ENCODE measurements at places on chromosomes 13 and 19.

GRCh38 chr19:10854350-10855089, 6.3 kb downstream of the C19orf38 start:
- DNase-seq: no peak

DNA sequence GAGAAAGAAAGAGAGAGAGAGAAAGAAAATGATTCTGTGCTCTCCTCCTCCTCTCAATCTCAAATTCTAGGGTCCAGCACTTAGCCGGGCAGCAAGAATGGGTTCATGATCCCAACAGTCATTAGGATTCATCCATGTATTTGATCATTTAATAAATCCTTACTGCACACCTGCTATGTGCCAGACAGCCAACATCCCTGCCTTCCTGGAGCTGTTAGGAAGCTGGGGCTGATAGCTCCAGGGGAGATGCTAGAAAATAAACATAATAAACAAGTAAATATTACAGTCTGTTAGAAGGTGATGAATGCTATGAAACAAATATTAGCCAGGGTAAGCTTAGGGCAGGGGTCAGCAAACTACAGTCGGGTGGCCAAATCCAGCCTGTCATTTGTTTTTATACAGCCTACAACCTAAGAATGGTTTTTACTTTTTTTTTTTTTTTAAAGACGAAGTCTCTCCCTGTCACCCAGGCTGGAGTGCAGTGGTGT, 9.9 kb upstream of the ACP7 start:
- DNase-seq: no peak

DNA sequence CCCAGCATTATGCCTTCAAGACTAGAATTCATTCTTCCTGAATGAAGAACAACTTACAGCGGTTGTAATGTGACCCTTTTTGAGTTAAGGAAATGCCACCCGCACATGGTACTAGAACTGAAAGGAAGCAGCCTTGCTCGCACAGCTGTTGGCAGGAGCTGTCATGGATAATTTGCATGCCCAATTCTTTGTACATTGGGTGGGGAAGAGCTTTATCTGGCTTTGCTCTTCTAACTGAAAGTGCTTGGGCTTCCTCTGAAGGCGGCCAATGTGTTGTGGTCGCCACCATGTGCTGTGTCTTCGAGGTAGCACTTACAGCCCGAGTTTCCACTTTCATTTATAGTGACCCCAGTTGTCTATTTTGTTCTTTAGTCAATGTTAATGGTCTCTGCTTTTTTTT, 3.4 kb downstream of the CCNE1 start:
- no peak for DNase-seq

- DNase-seq: no peak
Observed at GRCh38 chr19:45468159-45468651, 409 bp downstream of the FOSB start.

DNA sequence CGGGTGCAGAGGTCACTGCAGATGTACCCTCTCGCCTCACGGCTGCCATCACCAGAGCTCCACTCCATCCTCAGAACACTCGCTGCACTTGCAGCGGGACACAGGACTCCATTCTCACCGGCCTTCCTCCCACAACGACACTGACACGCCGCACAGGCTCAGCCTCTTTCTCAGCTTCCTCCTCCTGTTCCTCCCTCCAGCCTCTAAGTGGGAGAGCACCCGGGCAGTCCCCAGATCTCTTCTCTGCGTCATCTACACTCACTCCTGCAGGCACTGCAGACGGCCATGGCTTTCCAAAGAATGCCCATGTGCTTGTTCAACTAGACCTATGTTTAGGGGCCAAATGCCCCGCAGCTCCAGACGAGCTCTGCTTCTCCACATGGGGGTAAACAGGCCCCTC, 14.3 kb upstream of the FKRP start:
- DNase-seq: no peak

DNA sequence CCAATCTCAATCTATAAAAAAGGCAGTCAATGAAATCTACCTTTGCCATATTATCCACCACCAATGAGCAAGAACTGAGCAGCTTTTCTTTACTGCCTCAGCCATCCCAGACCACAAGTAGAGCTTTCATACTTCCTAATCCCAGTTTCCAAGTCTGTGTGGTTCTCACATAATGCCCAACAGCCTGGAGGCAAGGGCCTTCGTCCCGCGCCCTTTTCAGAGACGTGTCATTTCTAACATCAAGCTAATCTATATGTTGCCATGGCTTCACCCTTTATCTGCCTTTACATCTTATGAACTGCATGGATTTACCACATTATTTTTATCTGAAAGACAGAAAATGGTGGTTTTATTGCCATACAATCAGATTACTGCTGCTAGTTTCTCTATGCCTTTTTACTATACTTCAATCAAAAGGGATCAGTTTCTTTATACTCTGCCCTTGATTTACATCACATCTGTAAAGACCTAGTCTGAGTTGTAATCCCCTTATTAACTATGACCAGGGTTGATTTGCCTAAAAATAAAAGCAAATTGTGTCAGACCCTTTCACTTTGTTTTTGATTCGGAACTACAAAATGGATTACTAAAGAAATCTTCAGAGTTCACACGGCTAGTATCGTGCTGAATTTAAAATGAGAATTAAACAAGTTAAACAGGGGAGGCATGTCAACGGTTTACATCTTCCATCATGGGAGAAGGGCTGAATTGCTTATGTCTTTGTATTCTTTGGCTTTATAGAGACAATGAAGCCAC, 5.9 kb downstream of the EFNB2 start:
- DNase-seq: no peak

GRCh38 chr13:80237646-80238045, 103.3 kb downstream of the SPRY2 start:
- DNase-seq: no peak

DNA sequence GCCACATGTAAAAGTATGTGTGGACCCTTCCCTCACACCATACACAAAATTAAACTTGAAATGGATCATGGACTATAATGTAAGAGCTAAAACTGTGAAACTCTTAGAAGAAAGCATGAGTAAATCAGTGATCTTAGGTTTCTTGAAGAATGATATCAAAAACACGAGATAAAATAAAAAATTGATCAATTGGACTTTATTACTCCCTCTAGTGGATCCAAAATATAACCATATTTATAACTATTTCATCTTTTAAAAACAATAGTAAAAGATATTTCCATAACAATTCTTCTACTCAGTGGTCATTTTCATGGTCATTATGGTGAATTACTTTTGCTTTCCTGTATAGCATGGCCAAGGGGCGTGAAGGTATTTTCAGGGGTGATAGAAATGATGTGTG, 174.6 kb upstream of the LSM14A start:
- no peak for DNase-seq

- DNase-seq: no peak
Observed at GRCh38 chr13:40549500-40550094, 116.8 kb downstream of the FOXO1 start.

DNA sequence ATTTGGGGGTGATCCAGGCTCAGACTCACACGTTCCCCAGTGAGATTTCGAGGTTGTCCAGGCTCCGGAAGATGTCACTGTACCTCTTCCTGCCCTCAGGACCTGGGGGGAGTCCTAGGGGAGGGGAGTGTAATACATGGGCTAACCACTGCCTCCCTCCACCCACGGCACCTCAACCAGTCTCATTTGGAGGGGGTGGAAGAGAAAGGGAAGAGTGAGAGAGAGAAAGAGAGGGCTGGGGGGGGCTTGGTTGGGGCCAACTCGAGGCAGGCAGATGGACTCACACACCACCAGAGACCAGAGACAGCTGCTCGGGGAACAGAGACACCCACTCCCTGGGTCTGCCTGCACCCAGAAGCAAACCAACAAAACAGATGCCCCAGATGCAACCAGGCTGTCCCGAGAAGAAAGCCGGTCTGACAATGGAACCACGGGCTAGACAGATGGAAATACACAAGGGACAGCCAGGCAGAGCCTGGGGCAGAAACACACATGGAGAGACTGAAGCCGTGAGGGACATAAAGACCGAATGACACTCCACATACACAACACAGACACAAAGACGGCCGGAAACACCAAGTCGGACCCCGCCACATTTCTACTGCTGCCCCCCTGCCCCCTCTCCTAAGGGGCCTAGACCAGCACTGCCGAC, 825 bp downstream of the GMIP start:
- no peak for DNase-seq

DNA sequence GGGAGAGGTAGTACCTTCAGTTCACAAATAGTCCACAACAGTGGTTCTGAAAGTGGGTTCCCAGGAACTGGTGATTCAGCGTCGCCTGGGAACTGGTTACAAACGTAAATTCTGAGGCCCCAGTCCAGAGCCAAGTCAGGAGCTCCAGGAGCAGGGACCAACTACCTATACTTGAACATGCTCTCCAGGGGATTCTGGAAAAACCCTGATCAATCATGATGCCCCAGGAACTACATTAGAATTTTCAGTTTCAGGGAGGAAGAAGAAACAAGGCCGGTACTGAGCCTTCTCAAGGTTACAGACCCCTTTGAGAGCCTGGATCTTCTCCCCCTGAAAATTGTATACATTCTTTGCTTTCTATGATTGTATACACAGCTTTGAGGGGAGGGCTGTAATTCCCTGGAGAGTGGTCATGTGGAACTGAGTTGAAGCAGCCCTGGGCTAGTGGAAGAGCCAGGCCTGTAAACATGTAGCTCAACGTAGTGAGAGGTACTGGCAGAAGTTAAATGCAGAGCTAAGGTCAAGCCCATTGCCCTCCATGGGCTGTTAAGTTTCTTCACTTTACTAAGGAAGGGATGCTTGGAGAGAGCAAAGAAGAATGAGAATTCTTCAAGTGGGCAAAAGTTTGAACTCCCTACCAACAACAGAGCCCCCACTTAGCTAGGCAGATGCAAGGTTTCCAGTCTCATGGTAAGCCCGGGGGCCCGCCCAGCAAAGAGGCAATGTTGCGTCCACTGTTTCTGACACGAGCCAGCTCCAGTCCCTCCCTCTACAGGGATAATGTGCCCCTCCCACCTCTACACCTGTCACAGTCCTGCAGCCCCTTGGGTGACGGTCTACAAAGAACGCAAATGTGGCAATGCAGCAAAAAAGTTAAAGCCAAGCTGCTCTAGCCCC, 17.0 kb downstream of the DOCK9 start:
- DNase-seq: peak; percentile 34

- DNase-seq: no peak
Observed at GRCh38 chr13:26459276-26460131, 98.0 kb upstream of the WASF3 start.

DNA sequence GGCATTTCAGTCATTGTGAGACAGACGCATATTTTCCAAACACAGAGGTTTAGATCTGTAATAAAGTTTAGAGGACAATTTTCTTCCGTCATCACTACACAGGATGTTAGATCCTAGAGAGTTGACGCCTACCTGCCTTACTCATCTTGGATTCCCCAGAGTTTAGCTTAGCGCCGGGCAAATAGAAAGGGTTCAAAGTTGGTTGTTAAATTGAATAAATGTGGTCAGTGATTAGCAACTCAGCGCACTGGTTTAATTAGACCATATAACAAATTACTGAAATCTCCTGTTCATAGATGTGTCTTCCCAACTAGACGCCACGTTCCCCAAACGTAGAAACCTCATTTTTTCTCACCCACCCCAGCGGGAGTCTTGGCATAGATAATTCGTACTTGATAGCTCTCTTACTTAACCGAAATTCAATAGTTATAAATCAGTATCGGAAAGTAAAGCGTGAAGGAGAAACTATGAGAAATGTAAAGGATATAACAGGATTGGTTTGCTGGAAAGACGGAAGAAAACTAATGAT, 726 bp upstream of the UFM1 start:
- DNase-seq: no peak

- DNase-seq: no peak
Observed at GRCh38 chr19:2195361-2195760, 31.6 kb downstream of the DOT1L start.

DNA sequence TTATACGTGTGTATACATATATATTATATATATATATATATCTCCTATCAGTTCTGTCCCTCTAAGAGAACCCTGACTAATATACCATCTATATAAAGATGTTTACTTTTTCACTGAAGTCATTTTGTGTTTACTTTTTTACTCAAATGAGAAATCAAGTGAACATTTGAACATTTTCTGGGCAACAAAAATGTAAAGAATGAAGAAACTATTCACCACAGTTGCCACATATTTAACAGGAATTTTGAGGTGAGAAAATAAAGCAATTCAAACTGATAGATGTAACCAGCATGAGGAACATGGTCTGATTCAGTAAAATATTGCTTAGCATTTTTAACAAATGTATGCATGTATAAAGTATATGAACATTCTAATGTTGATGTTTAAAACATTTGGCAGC, 299.2 kb upstream of the KLHL1 start:
- DNase-seq: no peak

GRCh38 chr13:106612688-106613087, 44.8 kb upstream of the ARGLU1 start:
- DNase-seq: no peak

GRCh38 chr19:12166626-12167025, 3.7 kb downstream of the ZNF136 start:
- DNase-seq: no peak

DNA sequence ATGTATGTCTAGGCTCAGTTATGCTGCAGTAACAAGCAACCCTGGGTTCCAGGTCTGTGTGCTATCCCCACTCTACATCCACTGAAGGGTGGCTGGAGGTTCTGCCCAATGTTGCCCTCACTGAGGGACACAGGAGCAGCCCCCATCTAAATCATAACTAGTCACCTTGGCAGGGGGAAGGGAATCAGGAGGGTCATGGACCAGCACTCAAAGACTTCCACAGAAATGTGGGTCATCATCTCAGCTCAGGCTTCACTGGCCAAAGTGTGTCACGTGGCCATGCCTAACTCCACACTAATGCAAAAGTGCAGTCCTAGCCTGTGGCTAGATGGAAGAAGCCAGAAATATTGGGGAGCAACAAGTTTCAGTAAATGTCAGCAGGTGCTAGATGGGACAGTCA, 137.3 kb upstream of the ZNF507 start:
- no peak for DNase-seq

DNA sequence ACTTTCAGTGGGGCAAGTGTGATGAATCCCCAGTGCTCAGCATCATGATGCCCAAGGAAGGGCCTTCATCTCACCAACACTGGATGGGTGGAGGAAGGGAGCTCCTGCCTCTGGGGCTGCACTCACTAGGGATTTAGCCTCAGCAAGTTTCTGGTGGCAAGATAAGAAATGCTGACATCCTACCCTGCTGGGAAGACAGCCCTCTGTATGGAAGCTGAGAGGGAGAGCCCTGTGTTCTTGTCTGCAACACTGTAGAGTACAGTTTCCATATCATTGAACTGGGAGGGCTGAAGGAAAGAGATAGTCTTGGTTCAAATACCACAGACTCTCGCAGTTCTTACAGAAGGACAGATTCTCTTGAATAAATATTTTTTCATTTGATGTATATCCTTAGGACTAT, 7.3 kb upstream of the ZNF460 start:
- DNase-seq: no peak

DNA sequence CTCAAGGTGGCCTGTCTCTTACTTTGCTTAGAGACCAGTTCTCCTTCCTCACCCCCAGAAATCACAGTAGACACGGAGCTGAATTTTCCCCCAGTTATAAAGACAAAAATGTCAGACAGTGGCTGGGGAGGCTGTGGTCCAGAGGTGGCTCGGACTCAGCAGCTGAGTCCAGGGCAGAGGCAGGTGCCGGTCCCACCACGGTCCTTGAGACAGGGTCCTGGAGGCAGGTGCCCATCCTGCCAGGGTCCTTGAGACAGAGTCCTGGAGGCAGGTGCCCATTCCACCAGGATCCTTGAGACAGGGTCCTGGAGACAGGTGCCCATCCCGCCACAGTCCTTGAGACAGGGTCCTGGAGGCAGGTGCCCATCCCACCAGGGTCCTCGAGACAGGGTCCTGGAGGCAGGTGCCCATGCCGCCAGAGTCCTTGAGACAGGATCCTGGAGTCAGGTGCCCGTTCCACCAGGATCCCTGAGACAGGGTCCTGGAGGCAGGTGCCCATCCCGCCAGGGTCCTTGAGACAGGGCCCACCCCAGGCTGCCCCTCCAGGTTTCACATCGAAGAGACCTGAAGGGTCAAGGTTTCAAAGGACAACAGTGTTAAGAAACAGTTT, 23.1 kb downstream of the PEPD start:
- no peak for DNase-seq

Data from NCI-H1436 treated with DMSO at 0.1 percent for 48 hours (cell line).